Stimulated activated CD4-positive, alpha-beta T cell treated with anti-CD3 and anti-CD28 coated beads, TNF-alpha, amount 100 ng/mL, for 48 hours (primary cell): ENCODE measurements at places on chromosomes 3 and 15.

- DNase-seq: no peak
Observed at GRCh38 chr3:139675327-139675726, 2.4 kb downstream of the NMNAT3 start.

GRCh38 chr3:189316296-189317019 is 144.7 kb downstream of the TPRG1 start:
- no peak for DNase-seq

DNA sequence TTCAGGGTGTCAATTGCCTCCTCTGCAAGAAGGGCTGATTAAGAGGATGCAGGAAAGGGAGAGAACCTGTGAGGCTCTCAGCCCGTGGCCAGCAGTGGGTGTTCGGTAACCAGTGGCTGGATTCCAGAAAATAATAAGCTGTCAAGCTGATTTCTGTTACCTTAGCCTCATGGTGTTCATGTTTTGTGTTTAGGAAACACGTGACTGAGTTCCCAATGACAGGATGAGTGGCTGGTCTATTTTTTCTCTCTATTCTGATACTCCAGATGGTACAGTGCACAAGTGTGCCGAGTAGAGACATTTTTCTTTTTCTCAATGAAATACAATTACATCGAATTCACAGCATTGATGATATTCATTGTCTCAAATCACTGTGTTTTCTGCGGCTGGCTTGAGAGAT is 43.6 kb downstream of the EDEM1 start:
- no peak for DNase-seq

DNA sequence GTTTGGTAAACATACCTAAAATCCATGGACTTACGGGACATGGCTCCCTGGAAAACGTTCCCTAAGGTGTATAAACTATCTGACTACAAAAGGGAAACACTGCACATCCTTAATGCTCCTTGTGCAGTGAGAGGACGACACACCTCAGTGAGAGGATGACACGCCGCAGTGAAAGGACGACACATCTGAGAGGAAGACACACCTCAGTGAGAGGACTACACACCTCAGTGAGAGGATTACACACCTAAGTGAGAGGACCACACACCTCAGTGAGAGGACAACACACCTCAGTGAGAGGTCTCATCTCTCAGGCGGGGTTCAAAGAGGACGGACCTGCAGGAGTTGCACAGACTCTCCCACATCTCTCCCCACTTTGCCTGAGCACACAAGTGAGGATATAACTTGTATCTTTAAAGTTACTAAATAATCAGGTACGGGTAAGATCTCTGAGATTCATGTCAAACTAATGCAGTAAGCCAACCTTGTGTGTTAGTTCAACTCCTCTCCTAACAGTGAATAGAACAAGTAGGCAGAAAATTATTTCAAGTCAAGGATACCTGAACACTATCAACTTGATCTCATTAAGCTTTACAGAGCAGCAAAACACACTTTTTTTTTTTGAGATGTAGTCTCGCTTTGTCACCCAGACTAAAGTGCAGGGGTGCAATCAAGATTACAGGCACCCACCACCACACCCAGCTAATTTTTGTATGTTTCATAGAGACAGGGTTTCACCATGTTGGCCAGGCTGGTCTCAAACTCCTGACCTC is 32.1 kb downstream of the HERC2 start:
- no peak for DNase-seq

DNA sequence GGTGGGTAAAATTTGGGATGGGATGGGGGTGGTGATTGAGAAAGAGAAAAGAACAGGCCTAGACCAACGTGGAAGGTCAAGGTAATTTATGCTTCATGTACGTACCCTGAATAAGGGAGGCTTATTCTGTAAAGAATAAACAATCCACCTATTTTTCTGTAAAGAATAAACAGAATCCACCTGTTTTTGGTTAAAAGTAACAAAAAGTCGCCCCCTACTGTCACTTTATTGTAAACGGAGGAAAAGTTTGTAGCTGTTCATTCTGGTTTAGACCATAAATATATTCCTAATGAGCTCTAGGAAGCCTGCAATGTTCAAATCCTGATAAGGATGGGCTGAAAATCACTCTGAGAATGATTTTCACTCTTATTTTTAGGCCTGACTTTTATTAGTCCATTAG is 23.5 kb upstream of the SQOR start:
- no peak for DNase-seq

GRCh38 chr3:12427551-12427950 is 56.7 kb upstream of the TSEN2 start:
- no peak for DNase-seq

DNA sequence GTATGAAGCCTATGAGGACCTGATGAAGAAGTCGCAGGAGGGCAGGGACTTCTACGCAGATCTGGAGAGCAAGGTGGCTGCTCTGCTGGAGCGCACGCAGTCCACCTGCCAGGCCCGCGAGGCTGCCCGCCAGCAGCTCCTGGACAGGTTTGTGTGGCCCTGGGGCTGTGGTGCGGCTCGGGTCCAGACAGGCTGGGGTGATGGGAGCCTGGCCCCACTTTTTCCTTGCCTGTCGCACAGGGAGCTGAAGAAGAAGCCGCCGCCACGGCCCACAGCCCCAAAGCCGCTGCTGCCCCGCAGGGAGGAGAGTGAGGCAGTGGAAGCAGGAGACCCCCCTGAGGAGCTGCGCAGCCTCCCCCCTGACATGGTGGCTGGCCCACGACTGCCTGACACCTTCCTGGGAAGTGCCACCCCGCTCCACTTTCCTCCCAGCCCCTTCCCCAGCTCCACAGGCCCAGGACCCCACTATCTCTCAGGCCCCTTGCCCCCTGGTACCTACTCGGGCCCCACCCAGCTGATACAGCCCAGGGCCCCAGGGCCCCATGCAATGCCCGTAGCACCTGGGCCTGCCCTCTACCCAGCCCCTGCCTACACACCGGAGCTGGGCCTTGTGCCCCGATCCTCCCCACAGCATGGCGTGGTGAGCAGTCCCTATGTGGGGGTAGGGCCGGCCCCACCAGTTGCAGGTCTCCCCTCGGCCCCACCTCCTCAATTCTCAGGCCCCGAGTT is 29.0 kb downstream of the PTPN23 start:
- no peak for DNase-seq

DNA sequence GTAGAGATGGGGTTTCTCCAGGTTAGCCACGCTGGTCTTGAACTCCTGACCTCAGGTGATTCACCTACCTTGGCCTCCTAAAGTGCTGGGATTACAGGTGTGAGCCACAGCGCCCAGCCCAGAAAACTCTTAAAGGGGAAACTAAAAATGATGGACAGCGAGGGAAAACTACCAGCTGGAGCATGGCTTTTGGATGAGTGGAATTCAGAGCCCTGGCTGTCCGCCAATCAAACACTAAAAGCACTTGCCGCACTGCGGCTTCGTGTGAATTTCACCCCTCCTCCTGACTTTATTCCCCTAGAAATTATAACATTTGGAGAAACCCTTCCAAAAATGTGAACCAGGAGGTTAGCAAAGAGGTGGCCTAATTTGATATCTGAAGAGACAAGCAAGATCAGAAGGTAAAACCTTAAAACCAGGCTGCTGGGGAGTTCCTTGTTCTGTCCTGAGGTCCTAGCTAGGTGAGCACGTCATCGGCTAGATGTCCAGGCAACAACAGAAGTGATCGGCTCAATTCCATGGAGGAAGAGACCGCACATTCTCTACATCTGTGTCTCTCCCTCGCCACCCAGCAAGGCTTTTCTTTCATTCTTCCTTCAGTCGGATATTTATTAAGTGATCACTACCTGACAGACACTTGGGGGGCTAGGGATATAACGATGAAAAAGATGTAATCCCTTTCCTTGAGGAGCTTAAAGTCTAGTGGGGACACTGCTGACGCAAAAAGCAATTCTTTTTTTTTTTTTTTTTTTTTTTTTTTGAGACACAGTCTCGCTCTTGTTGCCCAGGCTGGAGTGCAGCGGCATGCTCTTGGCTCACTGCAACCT is 1.7 kb downstream of the TM4SF19 start:
- DNase-seq: no peak

DNA sequence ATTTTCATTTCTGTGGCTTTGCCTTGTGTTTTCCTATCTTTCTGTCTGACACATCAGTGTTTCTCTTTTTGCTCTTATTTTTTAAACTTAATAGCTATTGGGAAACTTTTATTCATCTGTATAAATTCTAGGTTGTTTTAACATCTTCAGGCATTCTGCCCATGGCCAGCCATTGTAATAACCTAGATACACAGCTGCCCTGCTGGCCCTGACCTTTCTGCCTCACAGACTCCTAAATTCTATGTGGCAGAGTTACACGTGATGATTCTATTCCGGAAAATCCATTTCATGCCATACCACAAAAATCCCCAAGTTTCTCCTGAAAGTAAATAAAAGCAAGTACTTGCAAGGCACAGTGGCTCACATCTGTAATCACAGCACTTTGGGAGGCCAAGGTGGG is 150.1 kb downstream of the UACA start:
- no peak for DNase-seq

GRCh38 chr15:75195122-75195765 is 6.4 kb upstream of the C15orf39 start:
- DNase-seq: no peak

DNA sequence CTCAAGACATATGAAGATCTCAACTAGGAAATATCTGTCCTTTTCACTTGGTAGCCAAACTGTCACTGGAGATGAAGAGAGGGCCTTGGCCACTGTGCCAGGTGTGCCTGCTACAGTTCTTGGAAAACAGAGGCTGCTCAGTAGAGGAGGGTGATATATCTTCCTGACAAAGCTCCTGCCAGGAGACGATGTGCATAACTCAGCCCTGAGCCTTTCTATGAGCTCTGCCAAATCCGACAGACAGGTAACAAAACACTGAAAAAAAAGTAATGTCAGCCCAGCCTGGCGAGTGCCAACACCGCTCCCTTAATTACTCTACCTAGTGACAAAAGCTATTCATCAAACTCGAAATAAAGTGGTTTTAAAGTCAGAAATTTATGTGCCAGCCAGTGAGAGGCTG is 123.2 kb downstream of the MFSD1 start:
- no peak for DNase-seq

GRCh38 chr3:42661593-42662022 is 8.1 kb downstream of the ZBTB47 start:
- DNase-seq: no peak

DNA sequence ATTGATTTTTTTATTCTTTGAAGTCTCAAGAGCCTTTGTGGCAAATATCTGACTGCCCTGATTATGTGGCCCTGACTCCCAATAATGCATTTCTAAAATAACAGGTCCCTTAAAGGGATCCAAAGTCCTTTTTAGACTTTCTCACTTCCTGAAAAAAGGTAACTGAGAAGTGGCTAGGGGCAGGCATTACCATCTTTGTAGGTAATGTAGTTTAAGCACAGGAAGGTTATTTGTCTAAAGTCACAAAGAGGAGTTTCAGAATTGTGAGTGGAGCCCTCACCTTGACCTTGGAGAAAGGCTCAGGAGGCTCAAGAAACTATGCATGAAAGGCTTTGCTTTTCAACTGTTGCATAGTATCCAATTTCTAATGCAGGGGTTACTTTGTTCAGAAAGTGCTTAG is 142.9 kb upstream of the MRPL3 start:
- DNase-seq: no peak

GRCh38 chr15:78092261-78093041 is at the start of gene SH2D7:
Gene SH2D7 (plus strand): TSS chr15:78092561. CDS start chr15:78092585, 24 bp downstream.
- no peak for DNase-seq

DNA sequence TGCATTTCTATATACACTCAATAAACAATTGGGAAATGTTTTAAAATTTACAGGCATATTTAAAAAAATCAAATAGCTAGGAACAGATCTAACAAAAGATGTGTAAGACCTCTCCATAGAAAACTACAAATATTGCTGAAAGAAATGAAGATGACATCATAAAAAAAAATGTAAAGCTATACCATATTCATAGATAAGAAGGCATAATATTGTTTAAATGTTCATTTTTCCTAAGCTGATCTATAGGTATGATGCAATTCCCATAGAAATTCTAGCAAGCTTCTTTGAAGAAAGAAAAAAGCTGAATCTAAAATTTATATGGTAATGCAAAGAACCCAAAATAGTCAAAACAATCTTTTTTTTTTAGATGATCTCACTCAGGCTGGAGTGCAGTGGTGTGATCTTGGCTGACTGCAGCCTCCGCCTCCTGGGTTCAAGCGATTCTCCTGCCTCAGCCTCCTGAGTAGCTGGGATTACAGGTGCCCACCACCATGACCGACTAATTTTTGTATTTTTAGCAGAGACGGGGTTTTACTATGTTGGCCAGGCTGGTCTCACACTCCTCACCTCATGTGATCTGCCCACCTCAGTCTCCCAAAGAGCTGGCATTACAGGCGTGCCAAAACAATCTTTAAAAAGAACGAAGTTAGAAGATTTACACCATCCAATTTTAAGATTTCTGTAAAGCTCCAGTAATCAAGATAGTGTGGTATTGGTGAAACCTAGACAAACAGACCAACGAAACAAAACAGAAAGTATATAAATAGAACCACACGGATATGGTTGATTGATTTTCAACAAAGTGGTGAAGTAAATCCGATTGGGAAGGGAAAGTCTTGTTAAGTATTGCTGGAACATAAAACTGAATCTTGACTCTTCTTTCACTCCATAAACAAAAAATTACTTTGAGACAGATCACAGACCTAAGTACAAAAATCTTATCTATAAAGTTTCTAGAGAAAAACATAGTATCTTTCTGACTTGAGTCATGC is 6.3 kb upstream of the BHLHE40 start:
- no peak for DNase-seq

DNA sequence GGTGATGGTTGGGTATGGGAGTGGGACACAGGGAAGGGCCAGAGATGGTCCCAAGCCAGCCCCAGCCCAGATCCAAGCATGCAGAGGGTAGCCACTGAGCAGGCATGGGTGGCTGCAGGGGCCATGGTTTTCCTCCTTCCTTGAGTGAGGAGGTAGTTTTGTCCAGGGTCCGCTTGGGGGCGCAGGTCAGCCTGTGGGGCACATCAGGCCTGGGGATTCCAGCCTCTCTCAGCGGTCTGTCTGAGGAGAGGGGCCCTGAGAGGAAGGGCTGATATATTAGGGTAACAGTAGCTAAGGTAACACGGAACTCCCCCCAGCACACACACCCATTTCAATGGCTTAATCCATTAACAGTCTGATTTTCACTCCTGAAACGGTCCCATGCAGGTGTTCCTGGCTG is 22.7 kb upstream of the LCTL start:
- no peak for DNase-seq

- DNase-seq: peak; percentile 74
Observed at GRCh38 chr15:69757186-69757585, 304.6 kb downstream of the RPLP1 start.

- no peak for DNase-seq
Observed at GRCh38 chr15:84886211-84886983, 1.9 kb downstream of the SLC28A1 start.
